Psoas muscle (tissue), 8 donors: ENCODE measurements at places on chromosomes 3 and 15. TPM values are rescaled to one million over a fixed set of nuclear protein-coding genes. Genes with fewer than 3 reads are reported as not detected.

PIGX gene
- total RNA-seq, result 20.0 TPM

GOLGA8S gene
- total RNA-seq, result 0.07 TPM

DNA sequence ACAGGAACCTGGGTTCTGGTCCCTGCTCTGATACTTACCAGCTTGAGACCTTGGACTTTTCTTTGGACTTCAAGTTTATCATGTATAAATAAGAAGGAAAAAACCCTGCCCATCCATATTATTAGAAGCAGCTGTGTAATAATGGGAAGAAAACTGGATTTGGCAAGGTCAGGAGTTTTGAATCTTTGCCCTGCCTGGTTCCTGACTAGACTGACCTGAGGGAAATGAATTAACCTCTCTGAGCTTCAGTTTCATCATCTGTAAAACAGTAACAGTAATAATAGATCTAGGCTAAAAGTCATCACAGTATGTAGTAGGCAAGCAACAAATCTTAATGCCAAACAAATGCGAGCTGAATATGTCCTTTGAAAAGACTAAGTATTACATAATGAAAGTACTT lies 68.8 kb downstream of the FSIP1 start:
- no peaks in the 10 kb centered on the region for H3K36me3 ChIP-seq
- no peak for DNase-seq
- H3K27ac ChIP-seq, result no peak overlapping the region
- no peak overlapping the region for H3K4me3 ChIP-seq

DNA sequence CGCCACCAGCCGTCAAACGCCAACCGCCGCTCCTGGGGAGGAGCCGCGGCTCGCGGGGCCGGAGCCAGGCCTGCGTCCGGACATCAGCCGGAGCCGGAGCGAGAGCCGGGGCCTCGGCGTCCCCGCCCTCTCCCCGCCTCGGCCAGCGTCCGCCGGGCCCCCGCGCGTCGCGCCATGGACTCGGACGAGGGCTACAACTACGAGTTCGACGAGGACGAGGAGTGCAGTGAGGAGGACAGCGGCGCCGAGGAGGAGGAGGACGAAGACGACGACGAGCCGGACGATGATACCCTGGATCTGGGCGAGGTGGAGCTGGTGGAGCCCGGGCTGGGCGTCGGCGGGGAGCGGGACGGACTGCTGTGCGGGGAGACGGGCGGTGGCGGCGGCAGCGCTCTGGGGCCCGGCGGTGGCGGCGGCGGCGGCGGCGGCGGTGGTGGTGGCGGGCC lies 359 bp downstream of the ARIH1 start:
- H3K36me3 ChIP-seq, result peaks cover 18% of the 10 kb centered on the region
- DNase-seq, result no peak
- peaks cover 30% of the 10 kb centered on the region for H3K4me1 ChIP-seq
